ENCODE measurements at places on chromosomes 7 and 10.

DNA sequence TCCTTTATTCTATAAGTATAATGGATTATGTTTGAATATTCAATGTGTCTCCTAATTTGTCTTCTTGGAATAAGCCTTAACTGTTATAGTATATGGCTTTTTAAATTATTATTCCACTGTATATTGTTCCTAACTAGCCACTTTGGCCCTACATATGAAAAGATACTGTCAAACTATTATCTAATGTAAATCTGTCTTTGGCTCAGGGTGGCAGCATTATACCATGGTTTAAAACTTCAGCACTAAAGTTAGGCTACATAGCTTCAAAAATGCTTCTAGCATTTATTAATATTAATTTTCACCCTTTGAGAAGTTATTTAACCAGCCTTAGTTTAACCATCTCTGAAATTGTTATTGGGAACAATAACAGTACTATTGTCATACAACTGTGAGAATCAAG, 543.1 kb upstream of the MBL2 start:
- DNase-seq = peak; percentile 47

DNA sequence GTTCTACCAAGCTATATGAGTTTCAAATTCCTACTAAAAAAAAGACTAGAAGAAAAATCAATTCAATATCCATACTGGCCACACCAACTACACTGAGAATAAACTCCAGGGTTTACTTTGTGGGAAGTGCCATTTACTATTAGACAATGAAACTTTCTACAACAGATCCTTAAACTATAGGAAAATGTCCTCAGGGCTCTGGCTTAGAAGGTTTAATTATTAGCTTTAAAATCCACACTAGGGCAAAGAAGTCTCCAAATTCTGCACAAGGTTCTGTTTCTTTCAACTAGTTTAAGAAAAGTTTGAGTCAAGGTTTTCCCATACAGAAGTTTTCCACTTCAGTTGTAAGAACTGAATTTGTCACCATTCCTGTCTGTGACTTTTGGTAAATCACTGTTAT, 231.7 kb upstream of the CCDC6 start:
- DNase-seq = no peak

GRCh38 chr7:150935149-150935548, 43.0 kb downstream of the KCNH2 start:
- DNase-seq = no peak

DNA sequence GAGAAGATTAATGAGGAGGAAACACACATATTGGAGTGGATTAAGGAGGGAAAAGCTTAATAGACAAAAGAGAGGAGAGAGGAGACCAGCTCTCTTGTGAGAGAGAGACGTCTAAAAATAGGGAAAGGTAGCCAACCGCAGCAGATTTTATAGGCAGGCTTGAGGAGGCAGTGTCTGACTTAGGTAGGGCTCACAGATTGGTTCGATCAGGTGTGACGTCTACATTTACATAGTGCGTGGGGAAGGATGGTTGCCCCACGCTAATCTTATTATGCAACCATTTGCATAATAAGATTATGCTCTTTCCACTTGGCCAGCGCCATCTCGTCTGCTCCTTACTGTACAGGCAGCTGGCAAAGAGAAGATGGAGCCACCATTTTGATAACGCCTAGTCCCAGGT, 122.0 kb downstream of the MARCHF5 start:
- no peak for DNase-seq

GRCh38 chr7:143013473-143013872, 13.5 kb downstream of the OR9A2 start:
- no peak for DNase-seq

DNA sequence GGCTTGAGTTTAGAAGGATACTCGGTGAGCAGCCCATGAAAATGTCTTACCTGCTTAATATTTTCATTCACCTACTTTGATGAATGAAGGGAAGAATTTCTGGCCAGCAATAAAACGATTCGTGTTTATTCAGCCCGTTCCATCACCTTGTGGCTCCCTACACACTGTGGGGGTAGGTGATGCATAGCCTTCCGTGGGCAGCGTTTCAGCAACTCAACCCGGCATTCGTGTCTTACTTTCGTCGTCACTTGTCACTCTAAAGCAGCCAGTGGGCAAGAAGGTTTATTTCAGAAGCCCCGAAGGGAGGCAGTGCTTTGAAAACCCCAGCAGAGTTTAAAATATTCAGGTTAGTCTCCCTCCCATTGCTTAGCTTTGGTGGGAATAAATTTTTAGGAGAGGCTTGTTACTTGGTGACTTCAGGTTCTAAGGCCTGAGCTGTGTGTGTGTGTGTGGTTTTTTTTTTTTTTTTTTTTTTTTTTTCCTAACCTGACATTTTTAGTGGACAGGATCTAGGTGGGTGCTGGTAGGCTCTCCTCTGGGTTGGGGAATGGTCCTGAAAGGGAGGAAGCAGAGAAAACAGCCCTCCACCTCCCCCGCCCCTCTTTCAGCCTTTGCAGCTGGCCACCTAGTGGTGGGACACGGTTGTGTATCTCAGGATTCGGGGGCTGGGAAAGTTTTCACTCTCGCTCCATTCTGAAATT, 1.8 kb downstream of the GRK5 start:
- DNase-seq = peak; percentile 50

DNA sequence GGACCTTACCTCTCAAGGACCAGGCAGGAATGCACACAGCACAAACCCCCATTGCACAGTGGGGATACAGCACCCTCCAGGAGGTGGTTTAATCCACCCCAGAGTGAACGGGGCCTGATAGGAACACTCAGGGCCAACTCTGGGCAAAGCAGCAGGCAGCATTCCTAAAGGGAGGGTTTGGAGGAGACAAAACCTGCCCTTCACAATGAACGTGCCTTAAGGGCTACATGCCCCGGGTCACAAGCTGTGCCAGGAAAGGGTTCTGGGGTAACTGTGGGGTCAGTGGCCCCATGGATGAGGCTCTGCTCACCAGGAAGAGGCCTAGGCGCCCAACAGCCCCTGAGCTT, 1.1 kb downstream of the GPRIN2 start:
- DNase-seq = no peak

GRCh38 chr7:19944363-19945120, 171.1 kb upstream of the TMEM196 start:
- no peak for DNase-seq

- no peak for DNase-seq
Measured at GRCh38 chr10:85864173-85864549, 502.4 kb downstream of the GRID1 start.

- DNase-seq = no peak
Measured at GRCh38 chr7:40850017-40850416, 715.2 kb downstream of the SUGCT start.

DNA sequence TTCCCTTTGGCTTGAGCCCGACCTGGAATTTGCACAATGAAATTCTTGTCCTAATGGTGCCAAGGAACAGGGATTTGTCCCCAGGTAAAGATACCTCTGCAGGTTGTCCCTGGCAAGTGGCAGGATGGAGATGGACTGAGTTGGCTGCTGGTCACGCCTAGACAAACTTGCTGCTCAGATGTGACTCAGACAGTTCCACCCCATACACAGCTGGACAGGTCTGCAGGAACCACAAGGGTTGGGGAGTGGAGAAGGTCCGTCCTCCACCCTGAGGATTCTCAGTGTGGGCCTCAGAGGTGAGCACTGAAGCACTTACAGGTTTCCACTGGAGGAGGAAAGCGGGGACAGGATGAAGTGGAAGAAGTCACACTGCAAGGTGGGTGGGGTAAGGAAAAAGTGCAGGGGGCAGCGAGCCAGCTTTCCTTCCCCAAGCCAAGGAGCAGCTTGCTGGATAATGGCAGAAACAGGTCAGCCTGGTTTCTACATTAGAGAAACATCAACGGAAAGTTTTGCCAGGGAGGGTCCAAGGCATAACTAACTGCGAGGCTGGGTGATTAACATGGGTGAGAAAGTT, 20.5 kb downstream of the ITPRIP start:
- DNase-seq = peak; percentile 70

DNA sequence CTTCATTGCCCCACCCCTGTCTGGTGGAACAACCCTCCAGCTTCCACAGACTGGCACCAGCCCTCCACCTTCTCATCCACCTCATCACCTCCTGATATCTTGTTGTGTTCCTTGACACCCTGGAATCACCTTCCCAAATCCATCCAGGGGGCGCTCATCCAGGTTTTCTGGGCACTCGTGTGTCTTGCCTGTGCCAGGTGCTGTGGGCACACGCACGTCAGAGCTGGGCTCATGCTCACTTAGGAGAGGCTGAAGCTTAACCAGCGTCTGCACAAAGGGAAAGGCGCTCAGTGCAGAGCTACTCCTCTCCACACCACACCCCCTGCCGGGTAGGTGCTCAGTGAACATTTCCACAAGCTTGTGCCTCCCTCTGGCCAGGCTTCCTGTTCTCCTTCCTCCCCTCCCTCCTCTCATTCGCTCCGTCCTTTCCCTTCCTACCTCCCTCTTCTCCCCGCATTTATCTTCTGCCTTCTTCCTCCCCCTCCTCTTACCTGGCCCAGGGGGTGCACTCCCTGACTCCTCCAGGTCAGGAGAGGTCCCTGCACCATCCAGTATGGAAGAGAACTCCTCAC, 4.8 kb downstream of the ADCYAP1R1 start:
- DNase-seq = peak; percentile 1

DNA sequence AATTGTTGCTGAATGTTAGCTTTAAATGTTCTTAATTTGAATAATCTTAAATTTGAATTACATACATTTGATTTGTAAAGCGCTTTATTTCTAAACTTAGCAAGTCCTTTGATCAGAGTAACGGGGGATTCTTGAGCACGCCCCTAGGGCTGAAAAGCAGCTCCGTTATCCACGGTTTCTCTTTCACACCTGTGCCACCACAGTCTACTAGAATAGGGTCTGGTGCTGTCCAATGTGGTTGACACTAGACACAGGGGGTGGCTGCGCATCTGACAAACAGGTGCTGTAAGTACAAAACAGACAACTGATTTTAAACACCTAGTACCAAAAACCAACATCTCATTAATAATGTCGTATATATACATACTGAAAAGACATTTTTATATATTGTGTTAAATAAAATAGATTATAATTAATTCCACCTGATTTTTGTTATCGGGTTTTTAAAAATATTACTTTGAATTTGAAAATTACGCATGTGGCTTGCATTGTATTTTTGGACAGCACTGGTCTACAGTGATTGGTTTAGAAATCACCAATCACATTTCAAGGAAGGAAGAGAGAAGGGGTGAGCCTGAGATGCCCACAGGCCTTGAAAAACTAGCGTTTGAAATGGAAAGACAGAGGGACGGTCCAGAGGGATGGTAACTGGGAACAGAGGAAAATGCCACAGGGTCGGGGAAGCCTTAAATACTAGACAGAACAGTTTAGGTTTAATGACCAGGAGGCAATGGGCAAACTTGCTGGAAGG, 7.3 kb downstream of the SEPHS1 start:
- no peak for DNase-seq

DNA sequence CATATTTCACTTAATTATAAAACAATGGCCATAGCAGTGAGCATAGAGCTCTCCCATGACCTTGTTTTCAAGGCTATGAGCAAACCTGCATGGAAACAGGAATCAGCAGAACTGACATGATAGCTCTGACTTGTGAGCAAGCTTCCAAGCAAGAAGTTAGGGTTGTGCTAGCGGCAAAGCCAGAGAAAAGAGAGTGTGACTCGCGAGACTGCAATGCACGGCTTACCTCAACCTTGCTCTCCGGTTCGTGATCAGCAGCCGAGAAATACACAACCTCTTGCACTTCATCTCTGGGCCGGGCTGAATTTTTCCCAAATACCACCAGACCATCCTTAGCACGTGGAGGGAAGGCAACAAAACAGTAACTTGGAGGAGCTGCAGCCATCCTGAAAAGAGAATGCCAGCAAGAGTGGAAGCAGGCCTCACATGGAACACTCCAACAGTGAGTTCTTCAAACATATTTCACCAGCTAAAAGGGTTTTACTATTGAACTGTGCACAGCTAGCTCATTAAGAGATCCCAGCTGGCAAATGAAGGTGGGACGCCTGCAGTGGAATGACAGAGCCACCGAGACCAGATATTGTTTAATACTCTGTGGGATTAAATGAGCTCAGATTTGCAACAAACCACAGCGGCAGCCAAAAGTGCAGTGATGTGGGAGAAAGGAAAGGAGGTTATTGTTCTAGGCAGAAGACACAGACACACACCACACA, 20.8 kb downstream of the SCRN1 start:
- DNase-seq = peak; percentile 73

DNA sequence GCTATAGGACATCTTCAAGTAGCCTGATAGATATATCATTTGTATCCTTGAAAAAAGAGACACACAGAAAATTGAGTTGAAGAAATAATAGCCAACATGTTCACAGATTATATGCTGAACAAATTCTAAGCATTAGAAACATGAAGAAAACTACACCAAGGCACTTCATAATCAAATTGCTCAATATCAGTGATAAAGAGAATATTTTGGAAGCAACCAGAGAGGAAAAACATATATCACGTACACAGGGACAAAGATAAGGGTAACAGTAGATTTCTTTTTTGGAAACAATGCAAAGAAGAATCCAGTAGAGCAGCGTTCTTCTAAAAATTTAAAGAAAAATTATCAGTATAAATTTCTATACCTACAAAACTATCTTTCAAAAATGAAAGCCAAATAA, 6.0 kb upstream of the FRMD4A start:
- DNase-seq = no peak

DNA sequence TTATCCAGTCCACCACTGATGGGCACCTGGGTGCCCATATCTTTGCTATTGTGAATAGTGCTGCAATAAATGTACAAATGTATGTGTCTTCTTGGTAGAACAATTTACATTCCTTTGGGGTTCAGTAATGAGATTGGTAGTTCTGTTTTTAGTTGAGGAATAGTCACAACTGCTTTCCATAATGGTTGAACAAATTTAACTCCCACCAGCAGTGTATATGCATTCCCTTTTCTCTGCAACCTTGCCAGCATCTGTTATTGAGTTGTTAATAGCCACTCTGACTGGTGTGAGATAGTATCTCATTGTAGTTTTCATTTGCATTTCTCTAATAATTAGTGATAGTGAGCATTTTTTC, 27.8 kb downstream of the COA1 start:
- no peak for DNase-seq

DNA sequence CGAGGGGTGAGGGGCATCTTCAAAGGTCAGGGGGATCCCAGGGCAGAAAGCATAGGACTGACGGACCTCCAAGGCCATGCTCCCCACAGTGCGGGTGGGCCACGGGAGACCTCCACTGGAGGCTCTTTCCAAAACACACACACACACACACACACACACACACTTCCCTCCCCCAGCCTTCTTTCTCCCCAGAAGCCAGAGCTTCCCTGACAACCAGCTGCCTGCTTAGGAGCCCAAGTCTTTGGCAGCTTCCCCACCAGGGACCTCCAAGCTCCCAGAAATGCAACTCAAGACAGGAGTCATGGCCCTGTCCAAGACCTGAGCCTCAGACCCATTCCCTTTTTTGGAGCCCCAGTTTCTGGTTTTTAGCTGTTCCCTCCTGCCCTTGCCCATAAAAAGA, 710 bp upstream of the C10orf105 start:
- DNase-seq = no peak

GRCh38 chr7:107838816-107839565, 36.0 kb upstream of the SLC26A3 start:
- no peak for DNase-seq

DNA sequence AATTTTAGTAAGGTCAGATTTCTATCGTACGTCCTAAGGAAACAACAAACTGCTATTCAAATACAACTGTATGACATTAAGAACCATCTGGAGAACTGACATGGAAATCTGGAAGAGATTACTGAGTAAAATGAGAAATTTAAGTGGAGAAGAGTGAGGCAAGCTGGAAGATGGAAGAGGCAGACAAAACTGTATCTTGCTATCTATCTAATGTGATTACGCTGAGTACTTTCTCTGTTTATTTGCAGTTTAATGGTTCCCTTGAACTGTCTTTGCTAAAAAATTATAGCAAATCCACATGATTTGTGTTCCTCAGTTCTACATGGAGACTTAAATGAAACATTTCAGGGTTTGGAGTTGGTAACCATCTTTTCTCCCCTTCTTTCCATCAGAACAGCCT, 927.1 kb upstream of the MBL2 start:
- no peak for DNase-seq

- DNase-seq = no peak
Measured at GRCh38 chr10:24623383-24623782, 100.3 kb downstream of the ARHGAP21 start.
